ENCODE measurements at places on chromosomes 7 and 10.

DNA sequence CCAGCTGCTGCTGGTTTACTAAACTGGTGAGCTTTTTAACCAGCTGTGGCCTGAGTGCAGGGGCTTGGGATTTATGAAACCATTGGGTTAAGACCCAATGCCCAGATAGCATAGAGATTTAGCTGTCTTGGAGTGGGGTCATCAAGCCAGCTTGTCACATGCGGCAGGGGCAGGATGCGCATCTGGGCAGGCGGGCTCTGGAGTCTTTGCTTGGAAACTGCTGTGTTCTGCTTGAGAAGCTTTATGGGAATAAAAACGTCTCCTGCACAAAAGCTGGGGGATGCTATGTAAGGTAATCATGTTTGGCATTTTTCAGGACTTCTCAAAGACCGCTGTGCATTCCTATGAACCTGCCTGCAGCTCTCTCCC is 136.3 kb downstream of the MAPK8 start:
- no peak for DNase-seq

DNA sequence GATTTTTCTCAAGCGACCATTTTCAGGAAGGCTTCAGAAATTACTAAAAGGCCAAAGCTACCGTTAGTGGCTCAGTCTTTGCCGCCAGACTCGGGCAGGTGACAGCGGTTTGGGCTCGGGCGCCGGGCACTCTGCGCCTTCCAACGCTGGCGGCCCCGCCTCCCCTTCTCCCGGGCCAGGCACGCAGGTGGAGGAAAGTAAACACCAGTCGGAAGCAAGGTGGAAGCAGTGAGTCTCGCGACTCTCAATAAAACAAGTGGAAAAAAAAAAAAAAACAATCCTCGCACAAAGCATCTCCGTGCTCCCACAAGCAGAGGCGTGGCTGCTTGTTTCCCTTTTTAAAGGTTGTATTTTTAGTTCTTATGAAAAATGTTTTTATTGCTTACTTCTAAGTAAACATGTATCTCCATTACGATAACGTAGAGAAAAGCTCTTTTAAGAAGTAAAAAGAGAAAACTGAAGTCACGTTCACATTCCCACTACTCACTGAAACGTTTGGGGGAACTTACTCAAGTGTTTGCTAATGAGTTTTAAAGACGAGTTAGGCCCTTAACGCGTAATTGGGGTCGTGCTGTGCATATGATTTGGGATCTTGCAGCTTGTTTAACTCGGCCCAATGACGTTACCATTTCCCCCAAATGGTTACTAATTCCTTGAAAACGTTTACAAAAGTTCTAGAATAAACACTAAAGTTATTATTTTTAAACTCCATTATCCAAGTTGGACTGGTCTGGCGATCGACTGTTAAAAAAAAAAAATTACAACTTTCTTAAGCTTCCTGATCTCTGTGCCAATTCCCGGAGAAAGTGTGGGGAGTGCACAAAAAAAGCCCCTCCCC is 864 bp downstream of the CDCA7L start:
- DNase-seq: peak; percentile 54

GRCh38 chr10:23439961-23440889 is 1.4 kb downstream of the OTUD1 start:
- DNase-seq: no peak

DNA sequence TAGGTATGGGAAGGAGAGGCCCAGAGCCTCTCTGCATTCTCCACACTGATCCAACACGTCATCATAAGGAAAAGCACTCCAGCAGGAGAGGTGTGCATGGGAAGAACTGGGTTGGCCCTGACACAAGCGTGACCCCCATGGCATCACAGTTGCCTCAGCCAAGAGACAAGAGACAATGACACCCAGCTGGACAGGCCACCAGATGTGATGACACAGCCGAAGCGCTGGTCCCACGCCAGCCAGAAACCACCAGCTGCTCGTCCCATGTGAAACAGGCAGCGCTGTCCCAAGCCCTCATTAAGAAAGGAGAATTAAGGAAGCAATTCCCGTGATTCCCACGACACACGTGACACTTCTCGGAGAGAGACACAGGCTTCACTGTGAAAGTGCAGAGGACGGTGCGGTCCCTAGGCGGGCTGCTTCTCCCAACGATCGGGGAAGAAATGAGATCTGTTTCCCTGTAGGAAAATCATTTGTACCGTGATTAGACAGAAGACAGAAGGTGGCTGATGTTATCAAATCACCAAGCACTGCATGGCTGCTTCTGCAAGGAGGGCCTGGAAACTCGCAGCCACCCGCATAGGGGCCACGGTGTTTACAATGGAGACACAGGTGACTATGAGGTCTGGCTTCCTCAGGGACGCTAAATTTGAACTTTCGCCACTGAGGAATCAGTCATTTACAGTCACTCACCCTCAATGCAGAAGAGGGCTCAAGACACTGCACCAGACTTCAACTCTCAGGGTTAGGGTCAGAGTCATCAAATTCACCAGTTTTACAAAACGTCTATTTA is 74.5 kb downstream of the DIP2C start:
- DNase-seq: no peak

- no peak for DNase-seq
Measured at GRCh38 chr10:131725581-131726069, 175.2 kb upstream of the PPP2R2D start.

DNA sequence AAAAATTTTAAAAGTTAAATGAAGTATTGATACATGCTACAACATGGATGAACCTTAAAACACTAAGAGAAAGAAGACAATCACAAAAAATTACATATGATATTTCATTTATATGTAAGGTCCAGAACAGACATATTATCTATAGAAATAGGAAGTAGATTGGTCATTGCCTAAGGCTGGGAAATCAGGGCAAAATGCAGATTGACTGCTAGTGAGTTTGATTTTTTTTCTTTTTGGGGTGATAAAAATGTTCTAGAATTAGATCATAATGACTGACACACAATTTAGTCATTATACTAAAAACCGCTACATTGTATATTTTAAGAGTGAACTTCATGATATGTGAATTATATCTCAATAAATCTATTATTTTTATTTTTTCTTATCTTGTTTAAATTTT is 88.3 kb downstream of the CPEB3 start:
- DNase-seq: no peak

DNA sequence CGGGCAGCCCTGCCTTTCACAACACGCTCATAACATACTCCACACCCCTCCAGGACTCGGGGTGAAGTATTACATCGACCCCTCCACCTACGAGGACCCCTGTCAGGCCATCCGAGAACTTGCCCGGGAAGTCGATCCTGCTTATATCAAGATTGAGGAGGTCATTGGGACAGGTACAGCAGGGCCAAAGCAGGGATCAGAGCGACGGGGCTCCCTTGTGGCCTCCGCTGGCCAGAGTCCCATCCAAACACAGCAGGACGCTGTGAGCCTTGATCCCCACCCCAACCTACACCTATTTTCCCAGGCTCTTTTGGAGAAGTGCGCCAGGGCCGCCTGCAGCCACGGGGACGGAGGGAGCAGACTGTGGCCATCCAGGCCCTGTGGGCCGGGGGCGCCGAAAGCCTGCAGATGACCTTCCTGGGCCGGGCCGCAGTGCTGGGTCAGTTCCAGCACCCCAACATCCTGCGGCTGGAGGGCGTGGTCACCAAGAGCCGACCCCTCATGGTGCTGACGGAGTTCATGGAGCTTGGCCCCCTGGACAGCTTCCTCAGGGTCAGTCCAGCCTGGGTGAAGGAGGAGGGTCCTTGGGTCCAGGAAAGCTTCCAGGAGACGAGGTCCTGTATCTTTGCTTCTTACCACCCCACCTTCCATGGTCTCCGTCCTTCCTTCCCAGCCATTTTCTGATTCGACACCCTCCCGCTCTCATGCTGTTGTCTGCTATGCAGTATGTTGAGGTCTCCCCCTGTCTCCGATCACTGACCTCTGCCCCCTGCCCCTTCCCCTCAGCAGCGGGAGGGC is 13.5 kb downstream of the EPHB6 start:
- DNase-seq: no peak

GRCh38 chr10:1776127-1776662 is 38.9 kb upstream of the ADARB2 start:
- DNase-seq: no peak

- no peak for DNase-seq
Measured at GRCh38 chr10:128307820-128308219, 181.6 kb upstream of the MKI67 start.

DNA sequence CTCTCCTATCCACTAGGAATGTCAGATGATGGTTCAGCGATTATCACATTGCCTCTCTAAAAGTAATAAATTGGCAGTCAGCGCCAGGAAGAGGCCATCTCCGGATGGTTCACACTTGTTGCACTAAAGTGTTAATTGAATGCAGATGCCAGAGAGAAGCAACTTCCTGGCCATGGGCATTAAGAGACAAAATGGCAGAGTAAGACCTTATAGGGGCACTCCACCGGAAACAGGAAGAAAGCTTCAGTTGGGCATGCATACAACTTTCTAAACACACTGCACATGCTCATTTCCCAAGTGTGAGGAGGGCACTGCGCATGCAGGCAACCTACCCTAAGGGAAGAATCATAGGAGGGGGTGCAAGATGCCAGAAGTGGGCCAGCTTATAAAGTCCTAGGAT is 71.7 kb upstream of the AUTS2 start:
- no peak for DNase-seq

GRCh38 chr10:98567391-98568133 is 120.8 kb upstream of the HPS1 start:
- no peak for DNase-seq

DNA sequence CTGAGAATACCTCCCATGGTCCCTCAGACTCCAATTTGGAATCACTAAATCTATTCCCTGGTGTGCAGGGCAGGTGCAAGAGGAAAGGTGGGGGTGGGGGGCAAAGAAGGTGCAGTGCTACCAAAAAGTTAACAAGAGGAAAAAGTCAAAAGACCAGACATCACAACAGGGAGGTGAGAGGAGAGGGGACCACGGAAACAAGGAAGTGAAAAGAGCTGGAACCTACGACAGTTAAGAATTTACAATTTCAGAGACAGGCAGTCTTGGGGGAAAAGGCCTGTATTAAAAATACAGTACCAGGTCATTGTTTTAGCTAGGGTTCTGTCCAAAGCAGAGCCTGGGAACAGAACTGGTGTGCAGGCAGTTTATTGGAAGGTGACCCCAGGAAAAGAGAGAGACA is 14.6 kb downstream of the ITGB1 start:
- DNase-seq: no peak

DNA sequence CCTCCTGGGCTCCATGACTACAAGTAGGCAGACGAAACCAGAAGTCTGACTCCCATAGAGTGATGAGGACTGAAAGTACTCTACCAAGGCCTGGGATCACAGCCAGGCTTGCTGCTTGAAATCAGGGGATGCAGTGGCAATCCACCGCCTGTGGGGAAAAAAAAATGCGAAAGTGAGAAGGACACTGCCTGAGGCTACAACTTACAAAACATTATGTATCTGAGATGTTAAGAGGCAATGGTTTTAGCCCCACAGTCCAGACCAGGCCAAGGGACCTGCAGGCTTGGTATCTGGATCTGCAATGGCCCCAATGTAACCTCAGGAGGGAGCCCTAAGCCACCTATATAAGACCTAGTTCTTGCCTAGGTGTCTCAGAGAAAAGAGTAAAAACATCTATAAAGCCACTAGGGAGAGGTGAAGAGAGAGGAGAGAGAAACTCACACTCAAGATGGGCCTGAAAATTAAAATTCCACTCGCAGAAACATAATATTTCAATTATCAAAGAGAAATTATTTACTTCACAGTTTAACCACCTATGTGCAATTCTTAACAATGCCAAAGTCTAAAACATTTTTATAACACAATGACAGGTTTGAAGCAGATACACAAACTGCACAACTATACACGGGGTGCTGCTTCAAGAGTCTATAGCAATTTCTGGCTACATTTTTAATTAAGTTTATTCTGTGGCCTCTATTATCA is 13.9 kb downstream of the DNAJC1 start:
- peak; percentile 37 for DNase-seq

DNA sequence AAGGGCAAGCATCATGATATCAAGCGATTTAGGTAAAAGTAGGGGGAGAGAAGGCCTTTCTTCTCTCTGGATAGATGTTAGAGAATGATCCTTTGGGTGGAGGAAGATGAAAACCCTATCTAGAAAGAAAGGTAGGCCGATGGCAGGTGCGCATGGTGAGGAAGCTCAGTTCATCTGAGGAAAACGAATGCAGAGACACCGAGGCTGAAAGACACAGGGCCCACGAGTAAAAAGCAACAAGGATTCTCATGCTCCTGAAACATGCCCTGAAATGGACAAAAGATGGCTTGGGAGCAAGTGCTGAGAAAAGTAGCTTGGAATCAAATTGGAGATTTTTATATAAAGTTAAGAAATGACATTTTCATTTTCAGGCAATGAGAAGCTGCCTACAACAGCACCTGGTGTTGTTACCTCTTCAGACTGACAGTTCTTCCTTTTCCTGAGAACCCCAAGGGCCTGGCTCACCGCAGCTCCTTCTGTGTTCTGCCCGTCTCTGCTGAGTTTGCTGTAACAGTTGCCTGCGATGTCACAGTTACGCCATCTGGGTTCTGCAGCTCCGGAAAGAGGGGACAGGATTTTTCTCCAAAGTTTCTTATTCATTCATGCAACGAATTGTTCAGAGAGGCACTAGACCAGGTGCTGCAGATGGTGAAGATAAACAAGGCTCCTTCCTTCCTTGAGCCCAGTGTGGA is 402.0 kb upstream of the KLF6 start:
- DNase-seq: no peak

GRCh38 chr10:128574581-128575210 is 448.5 kb upstream of the MKI67 start:
- DNase-seq: no peak

DNA sequence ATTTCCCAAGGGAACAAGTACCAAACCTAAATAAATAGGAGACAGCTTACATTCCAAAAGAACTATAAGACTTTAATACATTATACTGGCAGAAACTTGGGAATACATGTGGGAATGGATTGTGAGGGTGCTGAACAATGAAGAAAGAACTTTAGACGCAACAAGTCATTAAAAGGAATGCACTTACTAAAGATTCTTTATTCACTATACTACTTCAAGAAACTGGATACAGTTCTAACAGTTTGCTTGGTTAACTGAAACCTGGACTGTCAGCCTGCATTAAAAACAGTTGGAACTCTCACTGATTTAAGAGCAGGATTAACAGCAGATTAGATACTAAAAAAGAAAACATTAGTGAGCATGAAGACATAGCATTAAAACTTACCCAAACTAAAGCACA is 12.0 kb downstream of the CACUL1 start:
- no peak for DNase-seq

All from GF-D8 (cell line).